ENCODE measurements at places on chromosomes 7 and 10.
A peak's percentile ranks its signal among the peaks of the same experiment; 100 is the strongest.

DNA sequence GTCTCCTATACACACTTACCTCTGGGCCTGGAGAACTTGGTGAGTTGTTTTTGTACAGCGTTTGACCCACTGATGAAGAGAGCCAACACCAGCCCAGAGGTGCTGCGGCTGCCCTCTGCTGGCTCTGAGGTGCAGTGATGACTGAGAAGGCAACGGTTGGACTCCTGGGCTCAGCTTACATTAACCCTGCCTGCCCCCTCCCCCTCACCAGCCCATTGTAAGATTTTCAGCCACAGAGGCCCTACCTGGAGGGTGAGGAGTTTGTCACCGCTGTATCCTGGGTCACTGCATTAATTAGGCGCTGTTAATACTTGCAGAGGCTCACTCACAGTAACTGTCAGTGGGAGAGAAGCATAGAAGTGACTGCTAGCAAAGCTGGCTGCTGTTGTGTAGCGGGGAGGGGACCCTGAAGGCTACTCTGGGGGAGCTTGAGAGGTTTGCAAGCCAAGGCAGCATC, 19.0 kb upstream of the ANKRD2 start:
- DNase-seq = peak; percentile 47

DNA sequence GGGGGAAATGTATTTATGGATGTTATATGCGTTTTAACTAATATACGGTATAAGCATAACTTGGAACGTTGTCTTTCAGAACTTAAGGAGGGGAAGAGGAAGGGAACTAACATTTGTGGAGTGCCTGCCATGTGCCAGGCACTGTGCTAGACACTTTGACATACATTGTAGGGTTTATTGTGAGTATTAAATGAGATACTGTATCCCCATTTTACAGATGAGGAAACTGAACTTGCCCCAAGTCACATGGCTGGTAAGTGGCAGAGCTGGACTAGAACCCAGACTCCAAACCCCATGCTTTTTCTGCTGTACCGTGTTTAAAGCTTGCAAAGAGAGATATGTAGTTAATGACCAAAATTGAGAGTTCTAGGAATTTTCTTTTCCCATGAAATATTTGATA, 74.6 kb downstream of the CREM start:
- DNase-seq = no peak

GRCh38 chr7:9945131-9945530, 1028.5 kb upstream of the PHF14 start:
- DNase-seq = no peak

DNA sequence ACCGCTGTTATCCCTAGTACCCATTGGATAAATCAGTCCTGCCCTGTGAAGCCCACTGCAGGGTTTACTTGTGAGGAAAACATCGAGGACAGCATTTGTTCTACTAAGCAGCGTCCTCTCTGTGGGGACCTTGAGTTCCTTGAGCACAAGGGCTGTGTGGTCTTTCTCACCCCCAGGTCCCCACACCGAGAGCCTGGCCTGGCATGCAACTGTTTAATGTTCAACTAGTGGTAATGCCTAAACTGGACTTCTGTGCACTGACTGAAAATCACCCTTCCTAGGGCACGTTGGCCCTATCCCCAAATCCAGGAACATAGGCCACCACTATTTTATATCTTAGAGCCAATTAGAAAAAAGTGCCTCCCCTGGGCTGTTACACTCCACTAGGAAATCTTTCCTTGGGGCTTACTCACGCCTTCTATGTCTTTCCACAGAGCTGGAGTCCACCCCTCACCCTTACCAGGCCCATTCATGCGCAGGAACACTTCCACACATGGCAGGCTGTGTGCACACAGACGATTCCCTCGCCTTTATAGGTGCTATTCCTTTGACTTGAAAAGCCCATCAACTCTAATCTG, 1.7 kb upstream of the TMEM213 start:
- no peak for DNase-seq

- DNase-seq = no peak
Measured at GRCh38 chr7:100520138-100520537, 18.9 kb upstream of the AGFG2 start.

GRCh38 chr10:16828701-16829175, 11.5 kb upstream of the RSU1 start:
- DNase-seq = no peak

GRCh38 chr7:76262683-76263402, 39.6 kb upstream of the HSPB1 start:
- peak; percentile 41 for DNase-seq

GRCh38 chr7:76225379-76225778, 23.7 kb downstream of the SRRM3 start:
- peak; percentile 1 for DNase-seq

- peak; percentile 60 for DNase-seq
Measured at GRCh38 chr7:29871787-29872398, 65.6 kb downstream of the WIPF3 start.

DNA sequence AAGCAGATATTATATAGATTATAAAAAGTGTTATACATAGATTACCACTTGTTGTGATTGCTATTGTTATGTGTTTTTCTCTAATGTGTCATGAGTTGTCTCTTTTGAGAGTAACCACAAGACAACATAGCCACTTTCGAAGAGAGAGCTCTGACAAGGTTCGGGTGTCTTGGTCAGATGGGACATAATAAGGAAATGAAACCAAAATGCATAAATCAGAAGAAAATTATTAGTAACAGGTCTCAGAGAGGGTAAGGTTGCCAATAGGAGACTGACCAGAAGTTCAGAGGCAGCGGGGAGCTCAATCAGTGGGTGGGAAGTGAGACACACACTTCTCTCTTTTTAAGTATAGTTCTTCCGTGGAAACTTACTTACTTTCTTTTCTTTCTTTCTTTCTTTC, 639.2 kb upstream of the POT1 start:
- DNase-seq = no peak

GRCh38 chr10:99234041-99234790, 1.4 kb downstream of the HPSE2 start:
- DNase-seq = no peak

GRCh38 chr10:108363576-108363975, 1199.1 kb upstream of the SORCS1 start:
- no peak for DNase-seq

DNA sequence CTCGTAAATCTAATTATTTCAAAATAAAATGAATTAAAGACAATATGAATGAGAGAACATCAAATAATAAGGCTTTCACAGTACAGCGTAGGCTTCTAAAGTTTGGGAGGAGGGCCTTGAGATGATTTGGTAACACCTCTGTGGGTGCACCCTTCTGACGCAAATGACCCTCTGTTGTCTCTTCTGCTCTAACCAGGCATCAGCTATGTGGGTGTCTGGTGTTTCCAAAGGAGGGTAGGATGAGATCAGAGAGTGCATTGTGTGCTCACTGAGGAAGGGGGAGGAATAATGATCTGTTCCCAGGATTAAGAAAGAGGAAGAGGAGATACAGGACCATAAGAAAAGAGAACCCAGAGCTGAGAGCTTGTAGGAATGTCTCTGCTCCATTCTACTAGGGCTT, 420.4 kb downstream of the SDK1 start:
- DNase-seq = no peak

GRCh38 chr7:155918720-155919390, 106.6 kb upstream of the SHH start:
- DNase-seq = no peak
